ENCODE measurements at places on chromosomes 3 and 15.
A peak's percentile ranks its signal among the peaks of the same experiment; 100 is the strongest.

DNA sequence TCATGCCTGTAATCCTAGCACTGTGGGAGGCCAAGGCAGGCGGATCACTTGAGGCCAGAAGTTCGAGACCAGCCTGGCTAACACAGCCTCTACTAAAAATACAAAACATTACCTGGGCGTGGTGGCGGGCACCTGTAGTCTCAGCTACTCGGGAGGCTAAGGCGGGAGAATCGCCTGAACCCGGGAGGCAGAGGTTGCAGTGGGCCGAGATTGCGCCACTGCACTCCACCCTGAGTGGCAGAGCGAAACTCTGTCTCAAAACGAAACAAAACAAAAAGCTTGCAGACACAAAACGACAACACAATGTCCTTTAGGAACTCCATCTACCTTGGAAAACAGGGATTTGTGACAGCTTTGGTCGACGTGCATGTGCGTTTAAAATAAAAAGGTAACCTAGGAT is 716 bp upstream of the KLHL24 start:
- DNase-seq = no peak

- no peak for DNase-seq
These were observed 3.3 kb downstream of the CRYBG3 start for GRCh38 chr3:97825101-97825500.

DNA sequence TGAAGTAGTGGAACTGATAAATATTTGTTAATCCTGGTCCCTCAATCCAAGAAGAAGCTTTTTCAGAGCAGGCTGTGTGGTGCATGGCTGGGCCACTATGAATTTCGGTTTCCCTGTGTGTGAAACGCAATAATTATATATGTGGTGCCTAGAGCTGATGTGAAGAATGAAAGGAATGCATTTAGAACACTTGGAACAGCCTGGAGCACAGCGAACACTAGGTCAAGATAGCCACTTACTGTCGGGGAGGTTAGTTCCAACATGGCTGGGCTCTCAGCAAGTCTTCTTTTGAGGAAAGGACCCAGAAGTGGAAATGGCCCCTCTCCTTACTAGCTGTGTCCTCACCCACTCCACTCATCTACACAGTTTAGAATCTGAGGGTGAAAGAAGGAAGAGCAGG is 245.7 kb downstream of the FHIT start:
- DNase-seq = no peak

- DNase-seq = no peak
These were observed 176.0 kb downstream of the SATB1 start for GRCh38 chr3:18249126-18249525.

GRCh38 chr15:48049736-48050135 is 71.1 kb upstream of the SLC24A5 start:
- DNase-seq = no peak

DNA sequence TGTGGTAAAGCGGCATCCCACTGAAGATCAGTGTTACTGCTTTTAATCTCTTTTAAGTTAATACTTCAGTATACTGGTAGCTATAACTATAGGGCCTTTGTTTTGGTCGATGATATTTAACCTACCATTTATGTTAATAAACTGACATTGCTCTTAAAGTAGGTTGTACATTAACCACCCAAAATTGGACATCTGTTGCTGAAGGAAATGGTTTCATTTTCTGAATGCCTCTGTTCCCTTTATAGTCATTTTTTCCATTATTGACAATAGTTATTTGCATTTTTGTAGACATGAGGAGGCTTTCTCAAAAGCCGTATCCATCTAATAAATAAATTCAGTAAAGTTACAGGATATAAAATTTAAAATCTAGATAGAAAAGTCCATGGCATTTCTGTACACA is 252.4 kb upstream of the UBE2E1 start:
- no peak for DNase-seq

DNA sequence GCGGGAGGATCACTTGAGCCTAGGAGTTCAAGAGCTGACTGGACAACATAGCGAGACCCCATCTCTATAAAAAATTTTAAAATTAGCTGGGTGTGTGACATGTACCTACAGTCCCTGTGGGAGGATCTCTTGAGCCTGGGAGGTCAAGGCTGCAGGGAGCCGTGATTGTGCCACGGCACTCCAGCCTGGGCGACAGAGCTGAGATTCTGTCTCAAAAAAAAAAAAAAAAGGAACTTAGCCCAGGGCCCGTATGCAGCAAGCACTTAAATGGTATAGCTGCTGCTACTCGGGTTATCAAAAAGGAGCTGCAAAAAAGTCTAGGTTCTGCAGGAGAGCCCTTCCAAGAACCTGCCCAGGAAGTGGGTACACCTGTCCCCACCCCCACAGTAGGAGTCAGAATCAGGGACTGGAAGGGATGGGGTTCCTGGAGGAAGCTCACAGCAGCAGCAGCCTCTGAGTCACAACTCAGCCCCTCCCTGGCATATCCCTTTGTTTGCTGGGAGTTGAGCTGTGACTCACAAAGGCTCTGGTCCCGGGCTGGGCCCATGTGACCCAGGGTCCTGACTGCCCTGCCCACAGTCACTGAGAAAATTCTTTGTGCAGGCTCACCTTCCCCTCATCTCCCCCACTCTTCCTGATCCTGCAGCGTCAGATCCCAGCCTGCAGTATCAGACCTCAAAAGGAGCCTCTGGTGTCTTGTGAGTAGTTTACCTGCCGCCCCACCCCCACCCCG is at the start of gene SPATA12:
SPATA12 (plus strand) TSS at position 576 of the 733 bp plus-strand sequence. CDS start 13,031 bp downstream, outside the sequence.
- DNase-seq = peak; percentile 75

GRCh38 chr3:17629400-17629799 is 113.0 kb downstream of the TBC1D5 start:
- no peak for DNase-seq

GRCh38 chr3:149476225-149476624 is 1.7 kb downstream of the TM4SF4 start:
- no peak for DNase-seq

DNA sequence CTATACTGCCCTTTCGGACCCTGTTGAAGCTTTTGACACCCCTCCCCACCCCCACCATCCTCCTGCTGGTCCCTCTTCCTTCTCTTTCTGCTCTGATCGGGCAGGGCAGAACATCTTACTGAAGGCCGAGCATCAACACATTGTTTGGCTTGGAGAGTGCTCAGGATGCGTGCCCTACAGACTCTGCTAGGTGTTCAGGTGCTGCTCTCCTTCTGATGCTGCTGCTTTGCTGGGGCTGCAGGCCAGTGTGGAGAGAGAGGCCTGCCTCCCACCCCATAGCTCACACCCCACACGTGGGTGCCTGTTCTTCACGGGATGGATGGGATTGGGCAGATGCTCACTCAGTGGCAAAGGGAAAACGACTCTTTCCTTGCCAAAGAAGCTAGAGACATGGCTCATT is 89.8 kb upstream of the ONECUT1 start:
- no peak for DNase-seq

GRCh38 chr3:186960347-186960746 is 30.0 kb downstream of the ST6GAL1 start:
- no peak for DNase-seq

DNA sequence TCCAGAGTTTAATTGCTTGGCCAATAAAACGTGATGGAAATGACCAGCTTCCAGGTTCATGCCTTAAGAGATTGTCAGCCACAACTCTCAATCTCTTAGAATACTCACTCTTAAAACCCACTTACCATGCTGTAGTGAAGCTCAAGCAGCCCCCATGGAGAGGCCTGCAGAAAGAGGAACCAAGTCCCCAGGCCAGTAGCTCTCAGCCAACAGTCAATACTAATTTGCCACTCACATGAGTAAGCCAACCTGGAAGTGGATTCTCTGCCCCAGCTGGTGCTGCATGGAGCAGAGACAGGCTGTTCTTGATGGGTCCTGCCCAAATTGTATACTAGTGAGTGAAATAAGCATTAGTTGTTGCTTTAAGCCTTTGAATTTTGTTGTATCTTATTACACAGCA is 155.9 kb downstream of the OXSM start:
- DNase-seq = no peak

GRCh38 chr3:101819649-101820206 is 29.6 kb upstream of the NFKBIZ start:
- no peak for DNase-seq

DNA sequence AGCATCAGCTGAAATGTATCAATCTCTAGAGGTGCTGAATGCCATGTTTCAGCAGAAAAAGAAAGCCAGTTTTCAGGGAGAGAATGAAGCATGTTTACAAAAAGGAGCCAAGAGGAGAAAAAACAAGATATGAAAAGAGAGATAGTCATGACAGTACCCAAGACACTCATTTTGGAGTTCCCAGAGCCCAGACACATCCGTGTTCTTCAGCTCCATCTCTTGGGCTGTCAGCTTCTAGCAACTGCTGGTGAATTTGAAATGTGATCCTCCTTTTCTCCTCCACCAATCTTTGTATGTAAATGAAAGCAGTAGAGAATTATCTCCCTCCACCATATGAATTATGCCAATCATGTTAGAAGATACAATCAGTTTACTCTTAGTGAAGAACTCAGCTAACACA is 93.0 kb upstream of the SLC25A36 start:
- no peak for DNase-seq

DNA sequence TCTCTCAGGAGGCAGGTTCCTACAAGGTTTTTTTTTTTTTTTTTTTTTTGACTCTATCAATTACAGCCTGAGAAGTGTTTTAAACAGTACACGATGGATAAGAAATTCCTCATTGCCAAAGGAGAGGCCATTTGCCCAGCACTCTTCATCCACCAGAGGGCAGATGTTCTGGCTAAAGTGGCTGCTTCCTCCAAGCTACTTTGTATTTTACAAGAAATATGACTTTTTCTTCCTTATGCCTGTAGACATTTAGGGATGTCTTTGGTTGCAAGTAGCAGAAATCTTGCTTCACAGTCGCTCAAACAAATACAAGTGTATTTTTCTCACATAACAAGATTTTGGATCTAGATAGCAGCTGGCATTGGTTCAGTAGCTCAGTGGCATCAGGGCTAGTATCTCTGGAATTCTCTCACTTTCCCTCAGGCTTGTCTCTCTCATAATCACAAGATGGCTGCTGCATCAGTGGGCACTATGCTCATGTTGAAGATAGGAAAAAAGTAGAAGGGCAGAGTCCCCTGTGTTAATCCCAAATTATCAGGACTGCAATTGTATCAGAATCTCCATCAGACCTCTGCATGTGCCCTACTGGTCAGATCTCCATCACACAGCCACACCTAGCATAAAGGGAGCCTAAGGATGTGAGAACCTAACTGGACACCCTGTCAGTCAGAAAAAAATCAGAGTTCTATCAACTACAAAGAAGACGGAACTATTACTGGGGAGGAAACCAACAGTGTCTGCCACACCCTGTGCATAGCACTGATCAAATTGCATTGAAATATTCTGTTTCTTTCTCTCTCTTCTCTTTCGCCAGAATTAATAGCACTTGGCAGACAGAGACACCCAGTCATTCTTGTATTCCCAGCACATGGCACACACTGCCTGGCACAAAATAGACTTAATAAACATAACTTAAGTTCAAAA is 138.9 kb upstream of the COL8A1 start:
- DNase-seq = peak; percentile 28

GRCh38 chr3:55349851-55350250 is 137.3 kb downstream of the WNT5A start:
- DNase-seq = no peak

GRCh38 chr15:22880981-22881738 is 42.7 kb downstream of the NIPA2 start:
- no peak for DNase-seq

DNA sequence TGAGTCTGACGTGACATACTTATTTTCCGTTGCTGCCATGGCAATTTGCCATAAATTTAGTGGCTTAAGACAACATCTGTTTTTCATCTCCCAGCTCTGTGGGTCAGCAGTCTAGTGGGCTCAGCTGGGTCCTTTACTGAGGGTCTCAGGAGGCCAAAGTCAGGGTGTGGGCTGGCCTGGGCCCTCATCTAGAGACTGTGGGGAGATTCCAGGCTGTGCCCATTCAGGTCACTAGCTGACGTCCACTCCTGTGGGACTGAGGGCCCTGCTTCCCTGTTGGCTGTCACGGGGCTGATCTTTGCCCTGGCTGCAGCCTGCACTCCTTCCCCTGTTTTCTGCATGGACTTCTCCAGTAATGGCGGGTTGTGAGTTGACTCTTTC is 19.1 kb downstream of the FGD5 start:
- DNase-seq = no peak

- DNase-seq = no peak
These were observed 15.4 kb upstream of the ZNF774 start for GRCh38 chr15:90336705-90337141.

DNA sequence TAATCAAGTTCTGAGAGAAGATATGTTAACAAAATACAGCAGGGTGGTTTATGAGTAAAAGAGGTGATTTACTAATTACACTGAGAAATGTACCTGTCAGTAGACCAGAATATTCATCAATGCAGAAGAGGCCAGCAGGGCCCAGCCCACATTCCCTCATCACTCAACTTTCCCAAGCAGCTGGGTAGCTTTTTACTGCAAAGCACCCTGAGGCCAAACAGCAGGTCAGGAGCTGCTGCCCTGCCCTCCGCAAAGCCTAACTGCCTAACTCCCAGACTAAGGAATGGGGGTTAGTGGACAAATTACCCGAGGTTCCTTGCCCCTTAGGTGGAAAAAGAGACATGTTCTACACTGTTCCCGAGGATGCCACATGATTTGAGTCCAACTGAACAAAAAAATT is 108.2 kb downstream of the TBL1XR1 start:
- DNase-seq = no peak
